ENCODE measurements at places on chromosomes 13 and 19.

GRCh38 chr13:43054803-43055802 lies 31.7 kb downstream of the DNAJC15 start:
- DNase-seq, result peak; percentile 28

GRCh38 chr13:58087566-58087965 lies 456.0 kb downstream of the PCDH17 start:
- DNase-seq, result no peak

GRCh38 chr13:39859898-39860297 lies 204.4 kb downstream of the COG6 start:
- no peak for DNase-seq

GRCh38 chr13:42043676-42044075 lies 4.8 kb upstream of the DGKH start:
- no peak for DNase-seq

DNA sequence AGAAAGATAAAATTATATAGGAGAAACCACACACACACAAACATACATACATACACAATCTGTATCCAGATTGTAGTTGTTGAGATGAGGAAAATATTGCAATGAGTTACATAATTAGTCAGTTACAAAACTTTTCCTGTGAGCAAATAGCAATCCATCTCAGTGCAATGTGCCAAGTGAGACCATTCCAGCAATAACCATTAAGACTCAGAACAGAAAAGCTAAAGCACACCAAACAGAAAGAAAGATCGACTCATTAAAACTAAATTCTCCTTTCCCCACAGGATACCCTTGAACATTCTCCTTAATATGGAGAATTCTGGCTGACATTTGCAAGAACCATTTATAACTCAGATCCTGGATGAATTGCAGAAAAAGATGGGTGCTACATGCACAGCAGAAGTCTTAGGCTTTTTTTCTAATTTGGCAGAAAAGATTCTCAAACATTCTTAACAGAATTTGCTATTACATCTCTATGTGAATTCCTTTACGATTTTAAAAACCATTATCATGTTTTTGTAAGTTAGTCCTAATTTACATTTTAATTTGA lies 1341.2 kb upstream of the SPRY2 start:
- no peak for DNase-seq

DNA sequence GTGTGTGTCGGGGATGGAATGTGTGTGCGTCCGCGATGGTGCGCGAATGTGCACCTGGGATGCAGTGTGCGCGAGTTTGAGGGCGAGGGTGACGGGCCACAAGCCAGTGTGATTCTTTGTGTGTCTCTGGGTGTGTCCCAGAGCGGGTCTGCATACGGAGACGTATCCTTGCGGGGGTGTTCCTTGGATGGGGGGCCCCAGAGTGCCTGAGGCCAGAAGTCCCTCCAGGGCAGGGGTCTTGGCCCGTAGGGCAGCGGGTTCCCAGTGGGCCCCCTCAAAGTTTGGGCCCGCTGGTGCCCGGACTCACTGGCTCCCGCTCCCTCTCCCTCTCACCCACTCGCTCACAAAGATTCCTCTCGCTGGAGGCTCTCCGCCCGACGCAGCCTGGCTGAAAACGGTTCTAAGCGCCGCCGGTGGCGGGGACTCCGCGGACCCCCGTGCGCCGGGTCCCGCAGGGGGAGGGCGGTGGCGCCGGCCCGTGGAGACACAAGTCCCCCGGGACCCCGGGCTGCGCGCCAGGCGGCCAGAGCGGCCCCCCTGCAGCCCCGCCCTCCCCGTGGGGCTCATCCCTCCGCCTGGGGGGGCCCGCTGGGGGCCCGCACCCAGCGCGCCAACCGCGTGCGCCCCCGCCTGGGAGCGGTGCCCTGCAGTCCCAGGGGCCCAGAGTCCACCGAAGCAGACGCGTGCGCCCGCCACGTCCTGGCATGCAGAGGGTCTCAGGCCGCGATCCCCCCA lies 886 bp downstream of the CRLF1 start:
- DNase-seq, result no peak

- no peak for DNase-seq
Measured at GRCh38 chr19:10670182-10670581, 16.0 kb downstream of the ILF3 start.

DNA sequence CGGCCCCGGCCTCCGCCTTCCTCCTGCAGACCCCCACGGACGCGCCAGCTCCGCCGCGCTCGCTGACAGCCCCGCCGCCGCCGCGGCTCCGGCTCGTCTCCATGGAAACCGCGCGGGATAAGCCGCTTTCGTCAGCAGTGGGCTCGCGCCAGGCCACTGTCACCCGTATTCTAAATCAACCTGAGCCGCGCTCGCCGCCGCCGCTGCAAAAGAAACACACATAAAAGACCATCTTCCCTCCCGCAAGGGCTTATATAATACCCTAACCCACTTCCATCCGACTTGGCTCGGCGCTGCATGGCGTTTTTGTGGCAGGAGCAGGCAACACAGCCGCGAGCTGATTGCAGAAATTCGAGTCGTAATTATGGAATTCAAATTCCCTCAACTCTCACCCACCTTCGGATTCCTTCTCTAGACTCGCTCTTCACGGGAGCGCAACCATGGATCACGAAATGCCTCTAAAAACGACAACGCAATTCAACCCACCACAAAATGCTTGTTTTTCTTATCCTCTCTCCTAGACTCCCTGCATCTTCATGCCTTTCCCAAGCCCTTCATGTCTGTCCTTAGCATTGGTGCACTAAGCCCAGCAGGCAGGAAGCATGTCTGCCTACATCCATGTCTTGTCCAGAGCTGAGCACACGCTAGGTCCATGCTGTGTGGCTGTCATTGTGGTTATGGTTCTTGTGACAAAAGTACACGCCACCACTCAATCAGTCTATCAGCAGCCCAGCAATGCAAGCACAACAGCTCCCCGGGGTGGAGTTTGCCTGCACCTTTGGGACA lies at the start of gene AMER2:
TSS of gene AMER2 (minus strand) at position 772 of the 786 bp plus-strand sequence. CDS start at position 103, 669 bp downstream.
- DNase-seq, result no peak

DNA sequence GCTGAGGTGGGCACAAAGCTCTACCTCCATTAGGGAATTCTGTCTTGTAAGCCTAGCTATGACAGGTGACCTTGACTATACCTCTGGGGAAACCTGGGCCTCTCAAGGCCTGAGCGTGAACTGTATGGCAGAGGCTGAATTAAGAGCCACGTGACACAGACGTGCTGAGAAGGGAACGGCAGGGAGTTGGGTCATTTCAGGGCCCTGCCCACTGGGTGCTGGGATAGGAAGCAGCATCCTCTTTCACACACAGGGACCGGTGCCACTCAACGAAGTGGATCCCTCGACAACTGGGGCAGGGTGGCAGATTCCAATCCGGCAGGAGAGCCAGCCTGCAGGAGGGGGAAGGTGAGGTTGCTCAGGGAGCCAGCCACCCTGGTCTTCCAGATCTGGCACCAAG lies 9.2 kb downstream of the ASF1B start:
- no peak for DNase-seq

DNA sequence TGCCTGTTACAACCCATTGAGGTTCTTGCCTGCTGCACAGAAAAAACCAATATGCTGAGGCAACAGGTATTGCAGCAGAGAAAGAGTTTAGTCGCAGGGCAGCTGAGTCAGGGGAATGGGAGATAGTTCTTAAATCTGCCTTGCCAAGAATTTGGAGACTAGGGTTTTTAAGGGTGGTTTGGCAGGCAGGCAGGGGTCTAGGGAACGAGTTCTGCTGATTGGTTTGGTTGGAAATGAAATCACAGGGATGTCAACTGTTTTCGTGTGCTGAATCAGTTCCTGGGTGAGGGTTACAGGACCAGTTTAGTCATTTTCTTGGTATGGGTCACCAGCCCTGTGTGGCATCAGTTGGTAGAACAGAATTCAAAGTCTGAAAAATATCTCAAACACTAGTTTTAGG lies 36.6 kb downstream of the PDS5B start:
- DNase-seq, result no peak

DNA sequence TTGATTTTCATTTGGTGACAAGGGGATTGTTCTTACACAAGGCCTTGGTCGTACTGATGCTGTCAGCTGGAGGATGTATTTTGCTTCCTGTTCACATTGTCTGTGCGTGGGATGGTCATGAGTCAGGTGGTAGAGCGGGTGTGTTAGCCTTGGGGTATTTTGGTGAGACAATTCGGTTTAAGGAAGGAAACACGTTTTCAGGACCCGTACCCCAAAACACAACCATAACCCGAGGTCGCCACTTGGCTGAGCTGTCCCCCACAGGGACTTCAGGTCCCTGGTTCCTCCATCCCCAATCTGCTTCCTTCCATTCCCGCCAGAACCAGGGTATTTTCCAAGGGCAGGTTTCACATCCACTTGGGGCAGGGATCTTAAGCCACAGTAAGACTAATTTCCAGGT lies 15.0 kb downstream of the MYO9B start:
- DNase-seq, result peak; percentile 38

- DNase-seq, result no peak
Measured at GRCh38 chr19:18999016-18999758, 34.1 kb downstream of the SUGP2 start.
